MG63 (cell line): ENCODE measurements at places on chromosomes 16 and 17. TPM values are rescaled to one million over a fixed set of nuclear protein-coding genes. Genes with fewer than 3 reads are reported as not detected.
A peak's percentile ranks its signal among the peaks of the same experiment; 100 is the strongest.

GRCh38 chr16:84459941-84460405, 44.5 kb downstream of the MEAK7 start:
- DNase-seq = no peak

DNA sequence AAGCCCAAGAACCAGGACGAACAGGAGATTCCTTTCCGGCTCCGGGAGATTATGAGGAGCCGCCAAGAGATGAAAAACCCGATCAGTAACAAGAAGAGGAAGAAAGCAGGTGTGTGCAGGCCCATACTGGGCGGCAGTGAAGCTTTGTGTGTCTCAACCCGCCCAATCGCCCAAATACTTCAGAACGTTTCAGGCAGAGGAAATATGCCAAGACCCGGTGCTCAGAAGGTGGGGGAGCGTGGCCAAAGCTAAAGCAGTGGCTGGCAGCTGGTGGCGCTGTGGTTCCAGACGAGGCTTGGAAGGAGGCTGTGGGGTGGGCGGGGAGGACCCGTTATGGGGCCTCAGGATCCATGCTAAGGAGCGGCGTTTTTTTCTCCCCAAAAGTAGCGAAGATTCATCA, 1.2 kb downstream of the CCDC137 start:
- no peak for DNase-seq

DNA sequence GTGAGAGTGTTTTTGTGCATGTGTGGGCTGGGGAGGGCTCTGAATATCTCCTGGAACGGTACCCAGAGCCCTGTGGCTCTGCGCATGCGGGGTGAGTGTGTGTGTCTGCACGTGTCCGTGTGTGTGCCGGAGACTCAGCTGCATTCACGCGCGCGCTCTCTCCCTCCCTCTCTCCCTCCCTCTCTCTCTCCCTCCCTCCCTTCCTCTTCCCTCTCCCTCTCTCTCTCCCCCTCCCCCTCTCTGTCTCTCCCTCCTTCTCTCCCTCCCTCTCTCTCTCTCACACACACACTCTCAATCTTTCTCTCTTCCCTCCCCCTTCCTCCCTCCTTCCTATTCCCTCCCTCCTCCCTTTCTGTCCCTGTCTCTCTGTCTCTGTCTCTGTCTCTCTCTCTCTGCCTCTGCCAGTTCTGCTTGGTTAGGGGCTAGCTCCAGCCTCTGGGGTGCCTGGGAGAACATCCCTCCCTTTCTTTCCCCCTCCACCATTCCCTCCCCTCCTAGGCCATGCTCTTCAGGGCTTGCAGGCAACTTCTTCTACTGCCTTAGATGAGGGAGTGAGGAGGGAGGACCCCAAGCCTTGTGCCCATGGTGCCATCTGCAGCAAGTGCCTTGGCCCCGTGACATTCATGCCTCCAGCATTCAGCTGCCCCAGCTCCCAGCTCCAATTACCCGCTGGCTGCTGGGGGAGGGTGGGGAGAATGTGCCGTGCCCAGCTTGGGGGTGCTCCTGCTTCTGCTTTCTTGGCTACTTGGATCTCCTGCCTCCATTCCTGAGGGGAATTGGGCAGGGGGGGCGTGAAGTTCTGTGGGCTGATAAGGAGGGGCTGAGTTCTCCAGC, 6.4 kb downstream of the THRA start:
- peak; percentile 85 for DNase-seq

DNA sequence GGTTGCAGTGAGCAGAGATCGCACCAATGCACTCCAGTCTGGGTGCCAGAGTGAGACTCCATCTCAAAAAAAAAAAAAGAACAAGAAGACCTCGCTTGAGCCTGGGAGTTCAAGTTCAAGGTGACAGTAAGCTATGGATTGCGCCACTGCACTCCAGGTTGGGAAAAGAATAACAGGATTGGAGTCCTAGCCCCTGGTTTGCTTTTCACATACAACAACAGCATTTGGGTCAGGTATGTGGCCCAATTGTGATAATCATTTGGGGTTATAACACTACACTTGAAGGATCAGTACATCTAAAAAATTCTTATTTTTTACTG, 3.4 kb upstream of the SEPHS2 start:
- DNase-seq = no peak

GRCh38 chr17:81428948-81429774, 33.9 kb downstream of the BAHCC1 start:
- peak; percentile 88 for DNase-seq

LDHD gene
- not detected in 2 replicates for total RNA-seq

DNAH17 gene
- total RNA-seq = not detected in 2 replicates

KRT27 gene
- total RNA-seq = not detected in 2 replicates

TBC1D3 gene
- not detected in 2 replicates for total RNA-seq

COX6A2 gene
- not detected in 2 replicates for total RNA-seq

GRCh38 chr17:64781014-64781756, 119.1 kb upstream of the SMURF2 start:
- DNase-seq = no peak

- DNase-seq = no peak
Measured at GRCh38 chr17:78234261-78234865, 2.9 kb downstream of the TMEM235 start.

CCL17 gene
- not detected in 2 replicates for total RNA-seq

GRCh38 chr16:28145796-28146195, 66.0 kb downstream of the XPO6 start:
- DNase-seq = no peak

OR1E1 gene
- total RNA-seq = not detected in 2 replicates

DNA sequence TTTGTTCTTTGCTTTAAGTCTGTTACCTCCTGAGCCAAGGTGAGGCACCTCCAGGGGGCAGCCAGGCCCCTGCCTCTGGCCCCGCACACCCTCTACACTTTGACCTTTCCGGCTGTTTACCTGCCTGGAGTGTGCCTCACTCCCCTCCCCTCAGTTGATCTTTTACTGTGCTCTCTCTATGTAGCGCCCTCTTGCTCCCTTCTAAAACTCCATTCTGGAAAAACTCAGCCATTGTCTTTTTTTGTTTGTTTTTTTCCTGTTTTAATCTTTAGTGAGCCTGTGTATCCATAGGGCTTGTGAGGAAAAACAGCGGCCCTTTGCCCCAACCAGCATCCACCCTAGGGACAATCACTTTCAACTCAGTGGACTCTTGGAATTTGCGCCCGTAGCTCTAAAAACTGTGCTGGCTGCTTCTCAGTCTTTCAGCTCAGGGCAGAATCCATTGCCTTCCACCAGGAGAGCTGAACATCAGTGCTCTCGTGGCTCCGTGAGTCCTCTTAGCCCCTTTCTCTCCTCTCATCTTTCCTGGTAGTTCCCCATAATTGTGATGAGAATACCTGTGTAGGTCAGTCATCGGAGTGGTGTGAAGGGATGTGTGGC, 4.3 kb downstream of the AMDHD2 start:
- DNase-seq = no peak

DNA sequence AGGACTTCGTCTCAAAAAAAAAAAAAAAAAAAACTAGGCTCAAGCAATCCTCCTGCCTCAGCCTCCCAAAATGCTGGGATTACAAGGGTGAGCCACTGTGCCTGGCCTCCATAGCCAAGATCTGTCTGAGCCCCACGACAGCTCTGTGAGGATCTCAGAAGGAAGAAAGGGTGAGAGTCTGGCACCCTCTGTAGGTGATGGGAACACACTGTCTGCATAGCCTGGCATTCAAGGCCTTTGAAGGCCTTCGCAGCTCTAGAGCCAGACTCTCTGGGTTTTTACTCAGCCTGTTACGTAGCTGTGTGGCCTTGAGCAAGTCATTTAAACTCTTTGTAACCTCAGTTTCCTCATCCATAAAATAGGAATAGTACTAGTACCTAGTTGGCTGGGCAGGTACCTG, 6.3 kb upstream of the XPO6 start:
- DNase-seq = peak; percentile 53

DNA sequence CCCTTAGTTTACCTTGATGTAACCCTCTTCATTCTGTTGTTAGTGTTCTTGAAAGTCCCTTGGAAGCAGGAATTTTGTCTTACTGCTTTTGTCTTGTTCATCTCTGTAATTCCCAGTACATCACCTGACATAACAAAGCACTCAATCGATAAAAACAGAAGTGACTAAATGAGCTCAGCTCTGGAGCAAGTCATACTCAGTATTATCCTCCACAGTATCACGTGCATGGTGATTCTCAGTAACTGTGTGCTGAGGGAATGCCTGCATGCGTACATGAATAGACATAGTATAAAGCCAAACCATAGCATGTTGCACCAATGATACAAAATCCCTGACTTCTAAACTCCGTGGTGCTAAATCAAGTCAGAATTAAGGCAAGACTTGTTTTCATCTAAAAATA, 7.2 kb downstream of the KRT38 start:
- DNase-seq = no peak

C16orf46 gene
- total RNA-seq = 0.07 TPM in 1 of 2 replicates, not detected in the other

- DNase-seq = no peak
Measured at GRCh38 chr16:22971346-22971924, 157.5 kb downstream of the HS3ST2 start.

- no peak for DNase-seq
Measured at GRCh38 chr16:85301231-85301630, 189.0 kb upstream of the CIBAR2 start.

ATPAF2 gene
- 12.5 and 39.0 TPM in 2 replicates for total RNA-seq

- peak; percentile 15 for DNase-seq
Measured at GRCh38 chr17:49776551-49777300, 11.8 kb upstream of the KAT7 start.

- no peak for DNase-seq
Measured at GRCh38 chr17:41635121-41636097, 11.0 kb upstream of the KRT17 start.

- DNase-seq = peak; percentile 58
Measured at GRCh38 chr17:40310882-40311391, 2.0 kb downstream of the RARA start.

DNA sequence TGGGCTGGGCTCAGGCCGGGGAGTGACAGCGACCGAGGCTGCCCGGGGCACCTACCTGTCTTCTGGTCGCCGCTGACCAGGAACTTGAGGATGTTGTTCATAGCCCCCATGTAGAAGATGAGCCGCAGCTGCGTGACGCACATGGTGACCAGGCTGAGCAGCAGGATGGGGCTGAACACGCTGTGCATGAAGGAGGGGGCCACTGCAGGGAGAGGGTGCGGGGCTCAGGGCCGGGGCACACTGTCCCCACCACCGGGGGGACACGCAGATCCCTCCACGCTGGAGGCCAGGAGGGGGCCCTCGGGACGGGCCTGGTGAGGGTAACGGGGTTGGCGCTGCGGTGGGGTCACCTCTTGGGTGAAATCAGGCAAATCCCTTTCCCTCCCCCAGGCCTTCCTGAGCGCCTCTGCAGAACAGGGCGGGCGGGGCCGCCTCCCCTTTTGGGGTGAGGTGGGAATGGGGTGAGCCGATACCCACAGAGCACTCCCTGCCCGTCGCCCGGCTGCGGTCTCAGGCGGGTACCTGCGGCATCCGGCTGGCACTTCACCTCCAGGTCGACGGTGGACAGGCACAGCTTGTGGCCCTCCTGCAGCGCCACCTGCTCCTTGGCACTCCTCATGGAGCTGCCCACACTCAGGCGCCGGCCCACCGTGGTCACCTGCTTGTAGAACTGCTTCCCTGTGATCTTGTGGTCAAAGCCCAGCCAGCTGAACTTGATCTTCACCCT, 28.3 kb upstream of the PITPNA start:
- DNase-seq = no peak

GABARAPL2 gene
- total RNA-seq = 17.3 and 70.4 TPM in 2 replicates

- no peak for DNase-seq
Measured at GRCh38 chr17:76493505-76494167, 7.6 kb downstream of the RHBDF2 start.

DNA sequence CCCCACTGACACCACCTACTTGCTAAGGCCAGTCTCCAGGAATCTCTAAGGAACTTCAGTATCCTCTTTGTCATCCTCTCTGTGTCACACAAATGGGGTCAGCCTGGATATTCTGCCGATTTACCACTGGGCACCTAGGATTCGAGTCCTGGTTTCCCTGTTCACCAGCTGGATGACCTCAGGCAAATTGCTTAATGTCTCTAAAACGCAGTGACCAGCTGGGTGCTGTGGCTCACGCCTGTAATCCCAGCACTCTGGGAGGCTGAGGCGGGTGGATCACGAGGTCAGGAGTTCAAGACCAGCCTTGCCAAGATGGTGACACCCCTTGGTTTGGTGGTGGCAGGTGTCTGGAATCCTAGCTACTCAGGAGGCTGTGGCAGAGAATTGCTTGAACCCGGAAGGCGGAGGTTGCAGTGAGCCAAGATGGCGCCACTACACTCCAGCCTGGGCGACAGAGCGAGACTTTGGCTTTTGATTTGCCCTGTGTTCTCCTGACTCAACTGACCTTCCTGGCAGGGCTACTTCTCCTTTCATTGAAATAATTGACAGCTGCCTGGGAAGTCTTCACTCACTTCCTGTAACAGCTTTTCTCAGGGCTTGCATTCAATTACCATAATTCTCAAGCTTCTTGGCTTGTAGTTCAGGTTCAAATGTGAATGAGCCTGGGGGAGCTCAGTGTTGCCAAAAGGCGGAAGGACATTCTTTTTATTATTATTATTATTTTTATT, 15.4 kb downstream of the SYCE1L start:
- DNase-seq = no peak

DNA sequence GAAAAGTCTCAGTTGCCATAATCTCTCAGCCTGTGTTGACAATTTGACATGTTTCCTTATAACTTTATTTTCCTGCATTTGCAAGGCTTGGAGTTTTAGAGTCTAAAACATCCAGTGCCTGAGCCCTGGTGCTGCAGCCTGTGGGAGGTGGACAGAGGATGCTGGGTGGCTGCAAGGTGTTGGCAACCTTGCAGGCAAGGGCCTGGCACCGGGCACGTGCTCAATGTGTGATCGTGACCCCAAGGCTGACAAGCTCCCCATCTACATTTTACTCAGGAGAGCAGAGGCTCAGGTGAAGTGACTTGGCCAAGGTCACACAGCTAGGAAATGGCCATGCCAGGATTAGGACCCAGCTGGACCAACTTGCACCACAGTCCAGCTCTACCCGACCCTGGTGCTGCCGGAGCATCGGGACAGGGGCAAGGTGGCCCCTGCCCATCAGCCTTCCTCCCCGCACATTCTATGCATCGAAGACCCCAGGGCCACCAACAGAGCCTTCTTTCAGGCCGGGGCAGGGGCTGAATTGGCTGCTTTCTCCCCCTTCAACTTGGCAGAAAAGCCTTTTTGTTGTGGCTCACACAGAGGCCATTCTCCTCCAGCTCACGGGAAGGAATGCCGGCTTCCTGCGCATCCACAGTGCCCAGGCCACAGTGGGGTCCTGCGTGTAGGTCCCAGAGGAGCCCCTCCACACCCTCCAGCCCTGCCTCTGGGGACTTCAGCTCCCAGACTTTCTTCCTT, 23.1 kb downstream of the MMP15 start:
- no peak for DNase-seq

DNA sequence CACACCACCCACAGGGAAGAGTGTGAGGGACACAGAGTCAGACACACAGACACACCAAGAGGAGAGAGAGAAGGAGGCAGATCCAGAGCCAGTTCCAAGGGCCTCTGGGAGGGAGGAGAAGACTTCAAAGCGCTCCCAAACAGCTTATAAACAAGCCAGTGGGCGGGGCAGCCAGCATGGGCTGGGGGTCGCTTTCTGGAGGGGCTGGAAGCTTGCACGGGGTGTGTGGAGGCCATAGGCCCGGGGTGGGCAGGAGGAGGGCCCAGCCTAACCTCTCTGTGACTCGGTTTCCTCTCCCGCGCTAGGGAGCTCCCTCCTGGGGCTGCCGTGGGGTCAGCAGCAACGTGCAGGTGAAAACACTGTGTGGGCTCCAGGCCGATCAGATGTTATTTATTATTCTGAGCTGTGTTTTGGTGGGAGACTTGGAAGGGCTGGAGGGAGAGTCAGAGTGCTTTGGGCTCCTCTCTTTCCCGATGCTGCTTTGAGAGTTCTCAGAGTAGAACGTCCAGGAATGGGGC, 2.5 kb upstream of the WFIKKN2 start:
- no peak for DNase-seq

CRHR1 gene
- not detected in 2 replicates for total RNA-seq
